ENCODE measurements at places on chromosomes 6 and 20.

- no peak for DNase-seq
These were observed 69.2 kb downstream of the PTPRA start for GRCh38 chr20:2942439-2942838.

- DNase-seq: no peak
These were observed 140.3 kb upstream of the LAMP5 start for GRCh38 chr20:9374072-9374471.

GRCh38 chr6:41373919-41374617 is 38.7 kb downstream of the NCR2 start:
- no peak for DNase-seq

GRCh38 chr6:75568100-75568499 is 33.6 kb upstream of the SENP6 start:
- DNase-seq: no peak

GRCh38 chr6:91976797-91977196 is 1389.9 kb upstream of the MAP3K7 start:
- no peak for DNase-seq

GRCh38 chr6:22334778-22335177 is 37.9 kb upstream of the PRL start:
- no peak for DNase-seq

GRCh38 chr6:44856479-44856878 is 469.0 kb downstream of the CDC5L start:
- no peak for DNase-seq

DNA sequence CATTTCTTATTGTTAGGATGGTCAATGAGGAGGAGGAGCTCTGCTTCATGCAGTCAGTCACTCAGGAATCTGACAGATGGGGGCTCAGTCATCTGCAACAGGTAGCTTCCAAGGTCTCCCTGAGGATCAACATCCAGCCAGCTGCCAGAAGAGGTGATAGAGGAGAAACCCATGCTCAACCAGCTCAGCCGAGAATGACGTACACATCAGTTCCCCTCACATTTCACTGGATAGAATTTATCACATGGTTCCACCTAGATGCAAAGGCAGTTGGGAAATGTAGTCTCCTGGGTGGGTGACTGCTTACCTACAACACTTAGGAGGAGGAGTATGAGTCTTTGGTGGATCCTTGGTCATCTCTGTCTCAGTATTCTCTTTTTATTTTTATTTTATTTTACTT is 144.5 kb downstream of the CEBPB start:
- DNase-seq: no peak

DNA sequence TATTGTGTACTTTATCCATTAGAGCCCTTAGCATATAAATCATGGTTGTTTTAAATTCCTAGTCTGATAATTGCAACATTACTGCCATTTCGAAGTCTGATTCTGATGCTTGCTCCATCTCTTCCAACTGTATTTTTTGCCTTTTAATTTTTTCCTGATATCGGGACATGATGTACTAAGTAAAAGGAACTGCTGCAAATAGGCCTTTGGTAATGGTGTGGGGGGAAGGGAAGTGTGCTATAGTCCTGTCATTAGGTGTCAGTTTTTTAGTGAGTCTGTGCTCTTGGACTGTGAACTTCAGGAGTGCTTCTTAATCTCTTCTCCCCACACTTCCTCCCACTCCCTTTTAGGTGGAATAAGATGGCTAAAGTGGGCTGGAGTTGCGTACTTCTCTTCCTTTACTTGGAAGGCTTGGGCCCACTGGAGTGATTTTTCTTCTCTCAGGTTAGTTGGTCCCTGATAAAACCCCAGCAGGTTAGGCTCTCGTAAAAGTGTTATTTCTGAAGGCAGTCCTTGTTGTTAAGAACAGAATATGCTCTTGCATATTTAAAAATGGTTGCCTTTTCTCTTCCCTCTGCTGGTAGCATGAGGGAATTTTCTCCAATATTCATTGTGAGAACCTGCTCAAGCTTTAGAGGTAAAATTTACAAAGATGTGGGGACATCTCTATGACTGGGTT is 18.1 kb downstream of the STXBP5 start:
- DNase-seq: no peak

All from activated CD4-positive, alpha-beta T cell treated with anti-CD3 and anti-CD28 coated beads for 1 hour (primary cell).